ENCODE measurements at places on chromosomes 4 and X.
A peak's percentile ranks its signal among the peaks of the same experiment; 100 is the strongest.

GRCh38 chr4:176778063-176778462 lies 14.7 kb downstream of the VEGFC start:
- no peak for DNase-seq

DNA sequence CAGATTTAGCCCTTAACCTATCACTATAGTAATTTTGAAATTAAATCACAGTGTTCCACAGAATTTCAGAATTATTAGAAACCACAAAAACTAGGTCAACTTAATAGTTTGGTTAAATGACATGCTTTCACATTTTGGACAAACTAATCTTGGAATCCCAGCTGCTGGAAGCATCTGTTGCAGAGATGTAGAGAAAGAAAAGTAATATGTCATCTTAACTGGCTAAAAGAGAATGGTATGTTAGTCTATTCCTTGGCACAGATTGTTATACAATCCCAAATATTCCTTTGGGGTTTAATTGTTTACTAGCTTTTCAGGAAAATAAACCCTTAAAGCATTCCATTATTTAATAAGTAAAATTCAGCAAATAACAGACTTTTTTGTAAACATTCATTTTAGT lies 519.9 kb downstream of the IL15 start:
- DNase-seq, result no peak

DNA sequence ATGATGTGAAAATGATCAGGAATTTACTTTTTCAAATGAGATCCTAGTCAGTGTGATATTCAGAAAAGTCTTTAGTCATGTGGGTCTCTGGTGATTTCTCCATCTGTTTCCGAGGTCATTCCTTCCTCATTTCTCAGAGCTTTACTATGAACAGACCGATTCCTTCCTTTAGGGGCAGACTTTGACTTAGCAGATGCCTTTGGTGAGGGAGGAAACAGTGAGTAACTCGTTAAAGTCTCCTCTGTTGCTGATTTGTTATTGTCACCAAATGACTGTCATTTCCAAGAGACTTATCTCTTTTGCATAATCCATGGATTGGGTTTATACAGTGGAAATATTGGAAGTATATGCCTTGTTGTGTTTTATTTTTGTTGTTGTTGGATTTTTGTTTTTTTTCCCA lies 76.2 kb upstream of the CD99 start:
- no peak for DNase-seq

GRCh38 chr4:96473246-96473645 lies 633.4 kb downstream of the PDHA2 start:
- DNase-seq, result no peak

DNA sequence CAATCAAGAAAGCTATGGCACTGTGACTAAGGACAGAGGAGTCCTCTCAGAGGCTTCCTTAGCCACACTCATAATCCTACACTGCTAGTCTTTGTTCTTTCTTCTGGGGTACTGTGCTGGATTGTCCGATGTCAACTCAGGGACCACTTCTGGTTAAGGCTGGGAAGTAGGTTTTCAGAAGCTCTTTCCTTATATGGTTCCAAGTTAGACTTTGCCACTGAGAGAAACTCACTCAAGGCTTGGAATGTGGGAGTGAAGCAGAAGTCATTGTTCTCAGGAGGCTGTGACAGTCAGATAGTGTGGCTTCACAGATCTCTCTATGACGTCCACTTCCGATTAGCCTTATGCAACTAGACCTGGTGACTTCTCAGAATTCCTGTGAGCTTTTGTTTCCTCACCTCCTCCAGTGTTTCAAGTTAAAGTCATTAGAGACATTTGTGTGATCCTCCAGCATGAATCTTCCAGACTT lies 317.3 kb upstream of the F9 start:
- no peak for DNase-seq

DNA sequence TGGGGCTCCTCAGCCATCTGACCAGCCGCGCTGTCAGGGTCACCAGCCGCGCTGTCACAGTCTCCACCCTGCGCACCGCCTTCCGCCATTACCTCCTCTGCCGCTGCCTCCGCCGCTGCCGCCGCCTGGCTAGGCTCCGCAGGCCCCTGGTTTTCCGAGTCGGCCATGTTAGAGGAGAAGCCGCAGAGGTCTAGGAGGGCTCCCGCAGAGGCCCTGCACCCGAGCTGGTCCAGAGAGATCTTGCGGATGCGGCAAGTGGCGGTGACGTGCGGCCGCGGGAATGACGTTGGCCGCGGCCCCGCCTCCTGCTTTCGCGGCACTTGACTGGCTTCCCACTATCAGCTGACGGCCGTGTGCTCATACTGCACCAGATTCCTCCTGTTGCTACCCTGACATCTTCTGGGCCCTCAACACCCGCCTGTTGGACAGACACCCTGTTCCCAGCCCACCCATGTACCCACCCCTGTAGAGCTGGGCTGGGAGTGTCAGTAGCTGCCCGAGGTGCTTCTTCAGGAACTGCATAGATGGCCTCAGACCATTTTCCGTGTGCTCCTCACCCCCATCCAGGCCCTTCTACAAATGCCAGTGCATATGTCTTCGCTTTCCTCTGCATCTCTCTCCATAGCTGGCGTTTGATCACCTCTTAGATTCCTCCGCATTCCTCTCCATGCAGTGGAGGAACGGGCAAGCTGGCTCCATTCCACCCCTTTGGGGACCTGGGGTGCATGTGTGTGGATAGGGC lies at the start of gene NAP1L5:
Gene NAP1L5 (minus strand): TSS at position 242 of the 742 bp plus-strand sequence. CDS start 75 bp downstream, at position 167.
- peak; percentile 45 for DNase-seq

GRCh38 chr4:143352720-143353119 lies 16.0 kb downstream of the GAB1 start:
- DNase-seq, result no peak

DNA sequence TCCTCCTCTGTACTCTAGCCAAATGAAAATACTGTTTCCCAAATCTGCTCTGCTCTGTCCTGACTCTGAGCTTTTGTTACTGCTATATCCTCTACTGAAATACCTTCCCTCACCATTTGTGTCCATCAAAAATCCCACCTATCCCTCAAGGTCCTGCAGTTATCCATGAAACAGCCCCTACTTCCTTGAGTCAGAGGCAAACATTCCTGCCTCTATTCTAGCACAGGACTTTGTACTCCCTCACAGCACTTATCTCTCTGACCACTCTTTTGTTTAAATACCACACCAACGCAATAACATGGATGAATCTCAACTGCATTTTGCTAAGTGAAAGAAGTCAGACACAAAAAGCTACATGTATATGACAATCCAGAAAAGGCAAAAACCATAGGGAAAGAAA lies 10.5 kb upstream of the RNF128 start:
- no peak for DNase-seq

GRCh38 chr4:126742048-126742447 lies 890.7 kb upstream of the INTU start:
- no peak for DNase-seq

GRCh38 chr4:84634961-84635360 lies 52.0 kb downstream of the CDS1 start:
- DNase-seq, result no peak

- no peak for DNase-seq
Observed at GRCh38 chr4:3516061-3516835, 16.0 kb downstream of the LRPAP1 start.

DNA sequence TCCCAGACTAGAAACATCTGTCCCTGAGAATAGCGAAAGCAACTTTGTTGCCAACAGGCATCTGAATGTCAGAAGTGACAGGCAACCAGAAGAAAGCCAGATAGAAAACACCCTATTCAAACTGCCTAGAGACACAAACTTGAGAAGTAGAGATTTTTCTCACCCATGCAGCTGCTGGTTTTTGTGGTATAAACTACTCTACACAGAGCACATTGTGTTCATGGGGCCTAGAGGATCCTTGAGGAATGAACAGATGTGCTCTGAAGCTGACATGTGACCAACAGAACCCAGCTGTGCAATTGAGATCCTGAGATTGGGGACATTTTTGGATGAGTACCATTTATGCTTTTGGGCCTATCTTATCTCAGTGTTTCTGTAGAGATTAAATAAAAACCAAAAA lies 63.6 kb upstream of the NRK start:
- no peak for DNase-seq

- no peak for DNase-seq
Observed at GRCh38 chr4:41072021-41072777, 142.1 kb downstream of the APBB2 start.

- DNase-seq, result no peak
Observed at GRCh38 chr4:10716163-10716562, 31.6 kb upstream of the CLNK start.

DNA sequence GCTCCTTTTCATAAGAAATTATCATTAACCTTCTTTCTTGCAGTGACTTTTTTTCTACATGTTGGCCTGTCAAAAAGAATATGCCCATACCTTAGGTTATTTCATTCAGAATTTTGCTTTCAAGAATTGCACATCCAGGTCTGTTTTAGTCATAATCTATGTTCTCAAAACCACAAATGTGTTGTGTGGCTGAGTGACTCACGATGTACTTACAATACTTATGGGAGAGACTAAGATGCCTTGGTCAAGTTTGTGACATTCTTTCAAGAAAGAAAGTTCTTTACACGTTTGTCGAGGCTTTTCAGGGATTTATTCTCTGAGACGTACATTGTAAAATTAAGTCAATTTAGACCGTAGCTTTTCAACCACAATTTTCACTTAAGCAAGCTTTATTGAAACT lies 396.7 kb downstream of the FSTL5 start:
- DNase-seq, result no peak

GRCh38 chr4:39470402-39470801 lies 11.5 kb downstream of the LIAS start:
- DNase-seq, result no peak

- DNase-seq, result no peak
Observed at GRCh38 chr4:105952591-105952990, 57.3 kb downstream of the NPNT start.

DNA sequence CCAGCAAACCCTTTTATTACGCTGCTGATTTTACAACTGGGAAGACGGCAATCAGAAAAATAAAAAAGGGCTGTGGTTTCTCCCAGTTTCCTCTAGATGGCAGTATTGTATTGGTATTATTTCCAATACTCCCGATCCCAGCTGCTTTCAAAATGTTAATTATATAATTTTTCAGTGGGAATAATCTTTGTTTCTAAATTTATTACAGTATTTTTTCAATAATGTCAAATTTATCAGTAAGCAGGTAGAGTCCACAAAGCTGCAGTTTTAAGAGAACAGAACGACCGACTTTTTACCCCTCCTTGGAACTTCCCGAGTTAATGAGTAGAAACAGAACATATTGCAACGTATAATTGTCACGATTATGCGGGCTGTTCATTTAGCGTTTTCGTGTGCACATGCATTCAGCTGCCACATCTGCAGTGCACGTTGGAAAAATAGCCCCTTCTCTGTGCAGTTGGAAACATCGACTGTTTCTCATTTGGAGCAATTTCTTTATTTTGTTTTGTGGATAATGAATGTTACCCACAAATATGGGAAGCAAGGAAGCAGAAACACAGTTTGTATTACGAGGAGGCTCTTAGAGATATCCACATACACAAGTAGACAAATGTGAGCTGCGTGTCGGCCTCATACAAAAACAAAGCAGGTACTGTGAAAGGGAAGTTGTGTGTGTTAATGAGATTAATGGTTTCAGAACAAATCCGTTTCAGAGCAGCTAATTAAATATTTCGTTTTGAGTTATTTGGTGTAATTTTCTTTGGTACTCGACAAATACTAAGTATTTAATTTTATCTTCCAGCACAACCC lies 188.0 kb downstream of the STIM2 start:
- no peak for DNase-seq

- peak; percentile 8 for DNase-seq
Observed at GRCh38 chrX:9677098-9677739, 88.4 kb downstream of the GPR143 start.

DNA sequence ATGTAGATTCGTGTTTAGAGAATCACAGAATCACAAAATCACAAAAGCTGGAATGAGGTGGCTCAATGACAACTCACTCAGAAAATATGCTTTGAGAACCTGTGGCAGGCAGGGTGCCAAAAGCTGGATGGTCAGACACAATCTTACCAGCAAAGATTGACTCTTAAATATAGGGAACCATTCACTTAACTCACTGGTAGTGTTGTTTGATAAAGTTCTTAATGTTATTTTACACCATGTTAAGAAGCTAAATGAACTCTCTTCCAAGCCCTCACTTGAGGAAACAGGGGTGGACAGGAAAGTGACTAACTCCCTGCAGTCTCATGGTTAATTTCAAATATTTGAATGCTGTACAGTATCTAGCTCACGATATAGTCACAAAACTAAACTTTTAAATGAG lies 5.7 kb upstream of the SCOC start:
- no peak for DNase-seq

DNA sequence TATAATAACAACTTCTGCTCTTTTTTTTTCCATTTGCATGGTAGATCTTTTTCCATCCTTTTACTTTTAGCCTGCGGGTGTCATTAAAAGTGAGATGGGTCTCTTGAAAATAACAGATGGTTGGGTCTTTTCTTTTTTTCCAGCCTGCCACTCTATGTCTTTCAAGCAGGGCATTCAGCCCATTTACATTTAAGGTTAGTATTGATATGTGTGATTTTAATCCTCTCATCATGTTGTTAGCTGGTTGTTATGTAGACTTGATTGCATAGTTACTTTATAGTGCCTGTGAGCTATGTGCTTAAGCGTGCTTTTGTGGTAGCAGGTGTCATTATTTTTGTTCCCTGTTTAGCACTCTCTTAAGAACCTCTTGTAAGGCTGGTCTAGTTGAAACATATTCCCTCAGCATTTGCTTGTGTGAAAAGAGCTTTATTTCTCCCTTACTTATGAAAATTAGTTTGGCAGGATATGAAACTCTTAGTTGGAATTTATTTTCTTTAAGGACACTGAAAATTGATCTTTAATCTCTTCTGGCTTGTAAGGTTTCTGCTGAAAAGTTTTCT lies 326.1 kb downstream of the SH3BGRL start:
- no peak for DNase-seq

GRCh38 chrX:17046478-17047097 lies 100.1 kb downstream of the REPS2 start:
- peak; percentile 47 for DNase-seq

DNA sequence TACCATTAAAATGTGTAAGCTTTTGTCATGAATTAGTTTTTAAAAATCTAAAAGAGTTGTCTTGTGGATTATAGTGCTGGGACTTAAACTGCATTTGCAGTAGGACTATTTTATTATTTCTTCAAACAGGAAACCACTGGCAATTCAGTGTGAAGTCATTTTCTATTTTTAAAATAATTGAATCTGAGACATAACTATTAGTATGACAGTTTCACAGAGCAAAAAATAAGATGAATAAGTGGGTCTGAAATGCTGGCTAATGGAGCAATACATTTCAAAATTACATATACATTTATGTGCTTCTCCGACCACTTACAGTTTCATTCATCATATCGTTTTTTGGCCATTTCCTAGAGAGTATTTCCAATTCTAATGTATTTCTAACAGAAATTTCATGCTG lies 75.3 kb upstream of the RAPGEF2 start:
- no peak for DNase-seq

DNA sequence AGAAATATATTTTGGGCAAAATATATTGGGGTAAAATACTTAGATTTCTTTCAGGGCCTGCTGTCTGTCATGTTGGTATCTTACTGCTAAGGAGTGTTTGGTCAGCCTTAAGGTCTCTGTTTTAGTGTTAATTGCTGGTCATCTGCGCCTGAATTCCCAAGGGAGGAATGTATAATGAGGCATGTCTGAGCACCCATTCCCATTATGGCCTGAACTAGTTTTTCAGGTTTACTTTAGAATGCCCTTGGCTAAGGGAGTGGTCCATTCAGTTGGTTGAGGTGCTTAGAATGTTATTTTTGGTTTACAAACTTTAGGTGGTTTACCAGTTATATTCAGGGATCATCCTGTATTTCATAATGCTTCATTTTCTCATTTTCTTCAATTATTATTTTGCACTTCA lies 125.9 kb downstream of the CFAP299 start:
- DNase-seq, result no peak

GRCh38 chr4:163462556-163462955 lies 11.0 kb downstream of the TKTL2 start:
- no peak for DNase-seq

- no peak for DNase-seq
Observed at GRCh38 chrX:29926056-29926455, 289.3 kb upstream of the MAGEB2 start.
